ENCODE measurements at places on chromosomes 5 and 9. TPM values are rescaled to one million over a fixed set of nuclear protein-coding genes. Genes with fewer than 3 reads are reported as not detected.

GADD45G gene
- total RNA-seq: 185 TPM

FCN1 gene
- 3.9 TPM for total RNA-seq

PCDHA1 gene
- total RNA-seq: 0.10 TPM

DNA sequence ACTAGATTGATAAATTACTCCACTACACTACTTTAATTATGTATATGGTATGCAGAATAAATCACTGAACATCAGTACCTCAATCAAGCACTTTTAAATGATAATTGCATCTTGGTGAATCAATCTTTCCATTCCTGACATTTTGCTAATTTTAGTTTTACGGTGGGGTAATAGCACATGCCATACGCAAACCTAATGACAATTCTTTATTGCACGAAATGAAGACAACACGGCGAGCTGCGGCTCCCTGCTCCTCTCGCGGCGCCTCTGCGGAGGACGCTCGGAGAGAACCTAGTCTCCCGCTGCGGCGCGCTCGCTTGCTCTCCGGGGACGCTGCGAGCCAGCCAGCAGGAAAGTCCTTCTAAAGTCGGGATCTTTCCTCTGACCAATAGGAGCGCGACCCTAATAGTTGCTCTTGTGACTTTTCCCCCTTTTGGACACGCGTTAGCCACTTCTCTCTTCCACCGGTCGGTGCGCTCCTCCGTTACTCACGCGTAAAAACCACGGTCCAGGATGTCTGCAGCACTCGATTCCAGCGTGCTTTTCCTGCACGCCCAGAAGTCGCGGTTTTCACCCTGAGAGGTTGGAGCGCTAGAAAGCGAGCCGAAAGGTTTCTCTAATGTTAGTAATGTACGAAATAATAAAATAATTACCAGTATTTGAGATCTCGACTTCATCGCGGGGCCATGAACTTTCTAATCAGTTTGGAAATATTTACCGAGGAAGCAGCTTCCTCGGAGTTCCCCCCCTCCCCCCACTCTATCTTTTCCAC lies 1.0 kb upstream of the MEF2C start:
- H3K4me3 ChIP-seq: peak overlapping the region; percentile 76
- H3K27me3 ChIP-seq: no peaks in the 10 kb centered on the region
- H3K36me3 ChIP-seq: no peaks in the 10 kb centered on the region
- peaks cover 60% of the 10 kb centered on the region for H3K4me1 ChIP-seq
- H3K27ac ChIP-seq: peak overlapping the region; percentile 88

Measured in psoas muscle (tissue), 8 donors.